Liver (tissue), 10 donors: ENCODE measurements at places on chromosomes 12 and 14. TPM values are rescaled to one million over a fixed set of nuclear protein-coding genes. Genes with fewer than 3 reads are reported as not detected.

DNA sequence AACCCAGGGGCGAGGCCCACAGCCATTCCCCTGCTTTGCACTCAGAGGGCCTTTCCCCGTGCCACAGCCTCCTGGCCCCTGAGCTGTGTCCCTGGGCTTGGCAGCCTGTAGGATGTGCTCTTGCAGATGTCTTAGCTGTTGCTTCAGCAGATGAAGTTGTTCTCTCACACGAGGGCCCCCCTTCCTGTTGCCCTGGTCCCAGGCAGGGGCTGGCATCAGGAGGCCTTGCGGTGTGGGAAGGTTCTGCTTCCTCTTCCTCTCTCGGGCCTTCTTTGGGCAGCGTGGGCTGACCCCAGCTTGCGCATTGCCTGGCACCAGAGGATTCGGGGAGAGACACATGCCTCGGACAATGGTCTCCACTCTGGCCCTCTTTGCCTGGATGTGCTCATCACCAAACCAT lies 12.7 kb downstream of the PROX2 start:
- no peak for DNase-seq

The OTX2 gene
- total RNA-seq = not detected

- DNase-seq = no peak
These were observed 37.5 kb upstream of the DDX11 start for GRCh38 chr12:31035967-31036665.

The LIN7A gene
- 20.6 TPM for total RNA-seq

The GALNT16 gene
- total RNA-seq = 1.2 TPM

GRCh38 chr12:21165048-21165447 lies 34.1 kb downstream of the SLCO1B1 start:
- no peak for DNase-seq

The PIP4P1 gene
- total RNA-seq = 14.6 TPM

GRCh38 chr12:113678223-113679119 lies 206.8 kb upstream of the LHX5 start:
- DNase-seq = no peak

GRCh38 chr12:3962631-3963483 lies 89.7 kb upstream of the PARP11 start:
- no peak for DNase-seq

- no peak for DNase-seq
These were observed 107.4 kb downstream of the SSPN start for GRCh38 chr12:26302776-26303175.

- peak; percentile 50 for DNase-seq
These were observed 2.0 kb upstream of the ART4 start for GRCh38 chr12:14845350-14845750.

The OR6C2 gene
- total RNA-seq = not detected

GRCh38 chr14:89125216-89125615 lies 291.8 kb downstream of the FOXN3 start:
- no peak for DNase-seq

The RITA1 gene
- total RNA-seq = 13.8 TPM

DNA sequence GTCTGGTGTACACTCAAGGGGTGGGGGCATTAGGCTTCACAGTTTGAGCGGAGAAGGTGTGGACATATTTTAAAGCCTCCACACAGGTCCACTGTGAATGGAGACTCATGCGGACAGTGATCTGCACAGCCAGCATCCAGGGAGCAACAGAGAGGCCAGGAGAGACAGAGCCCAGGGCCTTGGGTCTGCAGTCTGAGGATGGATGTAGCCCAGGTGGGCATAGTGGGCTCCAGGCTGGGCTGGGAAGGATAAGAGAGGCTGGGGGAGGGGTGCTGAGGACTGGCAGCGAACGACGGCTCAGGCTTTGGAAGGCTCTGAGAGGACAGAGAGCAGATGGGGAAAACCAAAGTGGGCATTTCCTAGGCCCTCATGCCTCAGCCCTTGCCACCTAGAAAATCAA lies 128.8 kb downstream of the PAPOLA start:
- DNase-seq = peak; percentile 22

GRCh38 chr14:105862581-105863239 lies 336.3 kb downstream of the TMEM121 start:
- no peak for DNase-seq

The AKAP5 gene
- 0.28 TPM for total RNA-seq

GRCh38 chr14:64943556-64943955 lies 1.0 kb upstream of the GPX2 start:
- DNase-seq = no peak

- DNase-seq = no peak
These were observed 397 bp downstream of the SERPINA1 start for GRCh38 chr14:94388027-94388383.

The FOXM1 gene
- total RNA-seq = not detected

DNA sequence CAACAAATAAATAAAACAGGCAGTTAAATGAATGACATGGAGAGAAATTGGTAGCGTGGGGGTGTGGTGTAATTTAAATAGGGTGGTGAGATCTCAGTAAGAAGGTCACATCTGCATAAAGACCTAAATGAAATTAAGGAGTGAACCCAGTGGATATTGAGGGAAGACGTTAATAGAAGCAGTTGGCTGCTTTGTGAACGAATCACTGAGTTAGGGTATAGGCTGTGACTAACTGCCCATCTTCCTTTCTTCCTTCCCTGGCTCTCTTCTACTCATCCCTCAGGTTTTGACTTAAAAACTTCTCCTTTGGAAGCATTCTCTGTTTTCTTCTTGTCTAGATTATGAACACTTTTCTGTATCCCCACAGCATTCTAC lies 64.7 kb downstream of the BTG1 start:
- no peak for DNase-seq

GRCh38 chr12:92096346-92097136 lies 49.1 kb downstream of the BTG1 start:
- no peak for DNase-seq

DNA sequence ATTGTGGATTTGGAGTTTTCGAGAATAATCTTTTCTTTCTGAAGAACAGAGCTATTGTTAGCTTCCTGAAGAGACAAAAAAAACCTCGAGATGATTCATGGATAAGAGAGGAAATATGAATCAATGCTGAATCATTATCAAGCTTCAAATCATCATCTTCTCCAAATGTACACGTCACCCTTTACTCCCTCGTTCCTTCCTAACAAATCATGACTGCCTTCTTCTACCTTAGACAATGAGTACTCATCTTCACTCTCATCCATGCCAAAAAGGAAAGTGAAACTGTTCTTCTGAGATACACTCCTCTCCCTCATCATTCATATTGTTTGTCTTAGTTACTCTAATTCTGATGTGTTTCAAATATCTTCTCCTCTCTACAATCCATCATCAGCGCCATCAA lies 1115.8 kb upstream of the ATXN7L3B start:
- no peak for DNase-seq

The DBX2 gene
- total RNA-seq = not detected

GRCh38 chr12:111143271-111143670 lies 222.9 kb upstream of the MYL2 start:
- no peak for DNase-seq

The VPS33A gene
- total RNA-seq = 14.9 TPM

DNA sequence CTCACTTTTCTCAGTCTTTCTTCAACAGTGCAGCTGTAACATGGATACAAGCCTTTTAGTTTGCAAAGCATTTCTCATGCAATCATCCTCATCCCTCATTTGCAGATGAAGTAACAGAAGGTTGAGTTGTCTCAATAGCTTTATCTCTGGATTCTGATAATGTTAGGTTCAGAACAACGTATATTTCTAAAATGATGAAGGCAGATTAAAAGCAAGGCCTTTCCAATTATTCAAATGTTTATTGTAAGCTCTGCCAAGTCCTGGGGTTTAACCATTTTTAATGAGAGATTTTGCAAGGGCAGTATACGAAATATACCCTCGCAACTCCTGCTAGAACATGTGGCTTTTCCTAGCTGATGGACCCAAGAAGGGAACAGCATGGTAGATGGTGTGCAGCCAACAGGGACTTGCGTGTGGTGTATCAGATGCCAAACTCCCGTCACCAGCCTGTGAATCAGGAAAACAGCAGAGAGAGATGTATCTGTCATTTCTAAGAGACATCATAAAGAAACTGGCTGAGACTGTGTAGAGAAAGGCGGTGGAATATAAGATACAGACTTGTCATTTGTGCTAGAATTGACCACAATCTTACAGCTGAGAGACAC lies 319.7 kb downstream of the MED13L start:
- DNase-seq = no peak

DNA sequence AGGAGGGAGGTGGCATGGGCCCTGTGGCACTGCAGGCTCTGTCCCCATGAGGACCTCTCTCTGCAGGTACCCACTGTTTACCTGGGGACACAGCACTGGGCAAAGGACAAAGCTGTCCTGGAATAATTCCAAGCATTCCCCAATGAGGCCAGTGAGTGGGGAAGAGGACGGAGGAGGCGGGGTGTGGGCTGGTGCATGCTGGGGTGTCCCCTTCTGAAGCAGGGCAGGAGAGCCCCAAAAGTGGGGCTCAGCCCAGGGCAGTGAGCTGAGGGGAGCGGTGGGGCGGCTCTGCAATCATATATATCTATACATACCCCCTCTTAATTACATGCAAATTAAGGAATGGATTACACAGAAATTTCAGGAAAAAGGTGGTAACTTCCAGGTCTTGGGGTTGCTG lies 315.8 kb downstream of the ADGRD1 start:
- DNase-seq = no peak

GRCh38 chr12:6082613-6083012 lies 41.9 kb downstream of the VWF start:
- no peak for DNase-seq

DNA sequence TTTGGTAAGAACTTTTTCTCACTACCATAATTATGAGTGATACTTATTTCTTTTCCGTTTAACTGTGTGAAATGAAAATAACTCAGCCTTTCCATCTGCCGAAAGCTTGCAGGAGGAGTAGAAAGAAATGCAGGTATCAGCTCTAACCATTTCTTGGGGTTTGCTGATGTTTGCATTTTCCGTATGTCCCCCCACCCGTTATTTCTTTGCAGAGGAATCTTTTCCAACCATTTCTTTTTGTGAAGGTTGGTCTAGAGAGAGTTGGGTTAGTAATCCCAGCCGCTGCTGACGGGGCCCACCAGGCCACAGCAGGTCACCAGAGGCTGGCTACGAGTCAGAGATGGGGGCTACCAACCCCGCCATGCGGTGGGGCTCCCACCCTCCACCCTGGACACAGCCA lies 7.0 kb upstream of the PIWIL1 start:
- DNase-seq = no peak

DNA sequence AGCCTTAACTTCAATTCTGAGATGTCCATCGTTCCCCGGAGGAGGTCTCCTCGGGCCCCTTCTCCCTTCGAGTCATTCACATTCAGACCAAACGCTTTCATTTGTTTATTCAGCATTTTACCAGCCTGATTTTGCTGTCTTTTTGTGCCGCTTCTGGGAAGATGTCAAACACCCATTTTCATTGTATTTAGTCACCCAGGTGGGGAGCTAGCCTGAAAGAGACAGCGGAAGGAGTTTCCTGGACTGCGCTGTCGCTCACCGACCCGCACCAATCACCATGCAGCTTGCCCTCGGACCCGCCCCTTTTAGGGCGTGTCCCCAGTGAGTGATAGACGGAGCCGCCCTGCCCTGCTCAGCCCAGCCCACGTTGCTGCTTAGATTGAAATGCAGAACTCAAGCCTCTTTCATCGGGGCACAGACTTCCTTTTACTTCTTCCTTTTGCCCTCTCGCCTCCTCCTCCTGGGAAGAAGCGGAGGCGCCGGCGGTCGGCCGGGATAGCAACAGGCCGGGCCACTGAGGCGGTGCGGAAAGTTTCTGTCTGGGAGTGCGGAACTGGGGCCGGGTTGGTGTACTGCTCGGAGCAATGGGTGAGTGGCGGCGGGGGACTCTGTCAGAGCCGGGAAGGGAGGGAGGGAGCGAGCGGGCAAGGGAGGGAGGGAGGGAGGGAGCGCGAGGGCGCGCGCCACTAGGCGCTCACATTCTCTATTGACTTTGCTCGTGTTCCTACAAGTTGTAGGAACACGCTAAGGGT lies at the start of gene PAX9:
Gene PAX9, plus strand, starts transcription at position 355 of the 752 bp plus-strand sequence. Its CDS starts 230 bp downstream, at position 585.
- peak; percentile 79 for DNase-seq

GRCh38 chr12:122052285-122052684 lies 26.3 kb upstream of the MLXIP start:
- no peak for DNase-seq

DNA sequence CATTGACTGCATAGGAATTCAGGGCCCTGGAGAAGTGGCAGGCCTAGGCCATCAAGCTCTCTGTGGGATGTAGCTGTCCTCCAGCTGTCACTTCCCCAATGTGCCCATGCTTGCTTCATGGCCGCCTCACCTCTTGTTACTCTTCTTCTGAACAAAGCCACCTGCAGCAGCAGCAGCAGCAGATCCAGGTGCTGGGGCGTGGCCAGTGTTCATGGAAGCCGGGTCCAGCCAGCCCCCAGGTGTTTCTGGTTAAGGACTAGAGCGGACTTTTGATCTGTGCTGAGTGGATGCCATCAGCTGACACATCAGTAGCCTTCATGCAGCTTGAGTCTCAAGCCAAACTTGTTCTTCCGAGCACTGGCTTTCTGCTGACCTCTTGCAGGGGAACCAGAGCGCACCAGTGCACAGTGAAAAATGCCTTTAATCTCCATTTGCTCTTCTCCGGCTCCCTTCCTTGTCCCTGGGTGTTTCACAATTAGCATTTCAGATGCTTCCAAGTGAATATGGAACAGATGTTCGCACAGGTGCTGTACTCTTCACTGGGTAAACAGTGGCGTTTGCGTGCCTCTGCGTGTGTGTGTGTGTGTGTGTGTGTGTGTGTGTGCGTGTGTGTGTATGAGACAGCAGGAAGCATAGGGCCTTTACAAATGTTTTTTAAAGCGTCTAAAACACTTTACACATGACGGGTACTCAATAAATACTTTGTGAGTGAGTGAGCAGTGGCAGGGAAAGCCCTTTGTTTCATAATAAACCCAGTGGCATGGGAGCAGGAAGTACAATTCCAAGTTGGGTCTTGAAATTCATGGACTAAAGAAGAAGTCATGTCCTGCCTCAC lies 20.1 kb downstream of the TPCN1 start:
- no peak for DNase-seq

The KRT6C gene
- total RNA-seq = not detected
